ENCODE measurements at places on chromosomes 5 and 9. TPM values are rescaled to one million over a fixed set of nuclear protein-coding genes. Genes with fewer than 3 reads are reported as not detected.

The IL13 gene
- total RNA-seq = not detected

The PCA3 gene
- total RNA-seq = under 0.01 TPM

The BTNL3 gene
- not detected for total RNA-seq

The KIF20A gene
- total RNA-seq = 86.5 TPM

The LHX6 gene
- total RNA-seq = under 0.01 TPM

The ARID3C gene
- under 0.01 TPM for total RNA-seq

The NR5A1 gene
- total RNA-seq = not detected

The IFNA13 gene
- not detected for total RNA-seq

Measured in regular cardiac myocyte (primary cell).